ENCODE measurements at places on chromosomes 3 and 15.
A peak's percentile ranks its signal among the peaks of the same experiment; 100 is the strongest.

GRCh38 chr3:186383026-186383993 lies 21.3 kb upstream of the DGKG start:
- no peak for DNase-seq

GRCh38 chr15:92091155-92091734 lies 237.7 kb downstream of the SLCO3A1 start:
- DNase-seq = peak; percentile 55

DNA sequence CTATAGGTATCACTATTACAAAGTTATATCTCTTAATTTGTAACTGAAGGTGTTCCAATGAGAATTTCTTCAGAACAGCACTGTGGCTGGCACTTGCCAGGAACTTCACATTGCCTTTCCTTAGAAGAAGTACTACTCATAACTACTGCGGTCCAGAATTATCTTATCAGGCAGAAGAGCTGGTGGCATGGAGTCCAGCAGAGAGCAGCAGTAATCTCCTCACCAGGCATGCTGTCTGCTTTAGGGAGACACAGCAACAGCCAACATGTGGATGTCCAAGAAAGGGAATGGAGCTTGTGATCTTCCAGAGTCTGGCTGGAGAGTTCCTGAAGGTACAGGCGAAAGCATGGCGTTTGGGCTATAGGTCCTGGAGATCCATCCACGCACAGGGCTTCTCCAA lies 919.7 kb upstream of the NR2F2 start:
- no peak for DNase-seq

GRCh38 chr3:133965013-133965570 lies 64.6 kb downstream of the SLCO2A1 start:
- peak; percentile 27 for DNase-seq

DNA sequence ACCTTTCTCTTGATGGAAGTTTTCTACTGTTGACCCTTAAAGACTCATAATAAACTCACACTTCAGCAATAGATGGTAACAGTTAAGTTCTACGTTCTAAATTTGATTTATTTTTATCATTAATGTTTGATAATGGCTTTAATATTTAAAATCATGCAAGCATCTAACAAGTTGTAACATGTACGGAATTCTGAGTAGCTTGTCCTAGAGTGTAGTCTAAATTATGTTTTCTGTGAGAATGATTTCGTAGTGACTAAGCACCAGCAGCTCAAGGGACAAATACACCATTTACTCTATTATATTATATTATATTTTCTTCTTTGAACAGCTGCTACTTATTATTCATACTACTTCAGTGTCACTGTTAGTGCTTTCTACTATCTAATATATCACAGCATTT lies 345.6 kb downstream of the NLGN1 start:
- DNase-seq = peak; percentile 16

- DNase-seq = no peak
Observed at GRCh38 chr3:146464783-146465182, 4.6 kb downstream of the PLSCR2 start.

All from NCI-H146 (cell line).